H1 (cell line): ENCODE measurements at places on chromosomes 1 and 21. TPM values are rescaled to one million over a fixed set of nuclear protein-coding genes. Genes with fewer than 3 reads are reported as not detected.

DNA sequence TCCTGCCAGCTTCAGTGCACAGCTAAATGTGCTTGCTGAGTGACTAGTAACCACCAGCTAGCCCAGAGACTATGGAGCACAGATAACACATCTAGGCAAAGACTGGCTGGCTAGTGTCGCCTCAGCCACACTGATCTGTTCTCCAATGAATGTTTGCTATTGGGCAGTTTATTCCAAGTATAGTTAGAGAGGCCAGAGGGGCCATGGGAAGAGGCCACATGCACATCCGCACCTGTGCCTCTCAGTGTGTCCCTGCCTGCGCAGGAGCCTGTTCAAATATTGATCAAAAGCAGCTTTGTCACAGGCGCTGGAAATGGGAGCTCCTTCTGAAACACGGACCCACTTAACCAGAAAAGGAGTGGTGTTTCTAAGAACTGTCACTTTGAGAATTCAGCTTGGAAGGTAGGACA lies 51.3 kb upstream of the ATP1A1 start:
- no peaks in the 10 kb centered on the region for H3K36me3 ChIP-seq
- DNase-seq, result no peak
- H3K4me1 ChIP-seq, result no peaks in the 10 kb centered on the region
- no peak overlapping the region for H3K27ac ChIP-seq
- H3K27me3 ChIP-seq, result no peaks in the 10 kb centered on the region
- no peak overlapping the region for H3K4me3 ChIP-seq

- no peaks in the 10 kb centered on the region; the same call in 1 of the 2 replicates for H3K4me1 ChIP-seq
- H3K36me3 ChIP-seq, result no peaks in the 10 kb centered on the region
- H3K27ac ChIP-seq, result no peak overlapping the region
- H3K4me3 ChIP-seq, result no peak overlapping the region
- H3K27me3 ChIP-seq, result no peaks in the 10 kb centered on the region
Observed at GRCh38 chr1:28326515-28326914, 2.3 kb upstream of the MED18 start.

DNA sequence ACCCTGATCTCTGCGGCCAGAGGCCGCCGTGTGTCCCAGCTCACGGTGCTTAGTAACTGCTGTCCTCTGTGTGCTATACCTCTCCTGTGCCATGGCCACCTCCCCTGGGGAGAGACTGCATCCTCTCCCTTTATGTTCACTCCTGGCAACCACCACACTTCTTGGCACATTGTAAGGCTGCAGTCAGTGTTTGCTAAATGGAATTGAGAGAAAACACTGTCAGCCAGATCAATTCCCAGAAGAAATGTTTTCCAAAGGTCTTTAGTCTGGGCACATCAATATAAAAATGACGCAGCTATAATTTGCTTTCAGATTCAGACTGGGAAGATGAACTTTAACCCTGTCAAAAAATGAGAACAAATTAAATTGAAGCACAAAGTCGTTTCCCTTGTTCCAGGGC lies 96.8 kb downstream of the BEND5 start:
- H3K4me3 ChIP-seq, result no peak overlapping the region
- no peak for DNase-seq
- H3K36me3 ChIP-seq, result no peaks in the 10 kb centered on the region
- peaks cover 2% of the 10 kb centered on the region; the same call in 1 of the 2 replicates for H3K27me3 ChIP-seq
- no peaks in the 10 kb centered on the region for H3K4me1 ChIP-seq

GRCh38 chr1:218330043-218330623 lies 15.0 kb upstream of the TGFB2 start:
- H3K4me3 ChIP-seq, result no peak overlapping the region
- no peaks in the 10 kb centered on the region for H3K4me1 ChIP-seq
- H3K27me3 ChIP-seq, result no peaks in the 10 kb centered on the region

DNA sequence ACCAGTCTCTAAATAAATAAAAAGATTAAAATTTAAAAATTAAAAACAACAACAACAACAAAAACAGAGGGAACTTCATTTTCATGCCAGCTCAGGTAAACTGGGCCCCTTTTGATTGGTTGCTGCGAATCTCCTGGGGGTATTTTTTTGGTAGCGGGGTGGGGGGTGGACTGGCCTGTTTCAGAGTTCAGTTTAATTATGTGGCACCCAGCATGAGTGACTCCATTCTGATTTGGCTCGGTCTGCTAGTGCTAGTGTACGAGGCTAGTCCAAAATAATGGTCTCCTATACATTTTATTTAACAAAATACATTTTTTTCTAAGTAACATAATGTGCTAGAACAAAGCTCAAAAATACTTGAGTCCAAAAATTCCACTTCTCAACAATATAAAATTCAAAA lies 18.2 kb downstream of the PDIK1L start:
- H3K4me1 ChIP-seq, result no peaks in the 10 kb centered on the region
- H3K27ac ChIP-seq, result no peak overlapping the region
- H3K27me3 ChIP-seq, result no peaks in the 10 kb centered on the region
- H3K4me3 ChIP-seq, result no peak overlapping the region

GRCh38 chr1:103416681-103417286 lies 108.7 kb upstream of the RNPC3 start:
- no peak overlapping the region for H3K4me3 ChIP-seq
- H3K27ac ChIP-seq, result no peak overlapping the region
- no peak for DNase-seq

DNA sequence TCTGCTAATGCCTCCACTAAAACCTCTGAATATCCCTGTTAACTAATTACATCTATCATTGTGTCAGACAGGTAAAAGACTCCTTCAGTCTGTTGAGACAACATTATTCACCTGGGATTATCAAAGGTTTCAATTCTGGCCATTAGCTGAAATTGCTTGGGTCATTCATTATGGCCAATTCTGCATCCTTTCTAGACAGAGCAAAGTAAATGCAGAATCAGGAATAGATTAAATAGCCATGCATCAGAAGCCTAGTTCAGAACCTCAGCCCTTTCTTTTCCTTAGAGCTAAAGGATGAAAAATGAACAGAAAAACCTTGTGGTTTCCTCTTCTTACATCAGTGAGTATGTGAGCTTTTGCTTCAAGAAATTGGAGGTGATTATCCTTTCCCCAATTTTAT lies 665.4 kb upstream of the CAMK1G start:
- DNase-seq, result no peak
- no peaks in the 10 kb centered on the region for H3K4me1 ChIP-seq
- H3K4me3 ChIP-seq, result no peak overlapping the region
- no peaks in the 10 kb centered on the region for H3K27me3 ChIP-seq

GRCh38 chr1:236351875-236352573 lies 42.1 kb upstream of the EDARADD start:
- H3K27ac ChIP-seq, result no peak overlapping the region
- H3K36me3 ChIP-seq, result no peaks in the 10 kb centered on the region
- no peaks in the 10 kb centered on the region for H3K27me3 ChIP-seq
- H3K4me1 ChIP-seq, result no peaks in the 10 kb centered on the region

DNA sequence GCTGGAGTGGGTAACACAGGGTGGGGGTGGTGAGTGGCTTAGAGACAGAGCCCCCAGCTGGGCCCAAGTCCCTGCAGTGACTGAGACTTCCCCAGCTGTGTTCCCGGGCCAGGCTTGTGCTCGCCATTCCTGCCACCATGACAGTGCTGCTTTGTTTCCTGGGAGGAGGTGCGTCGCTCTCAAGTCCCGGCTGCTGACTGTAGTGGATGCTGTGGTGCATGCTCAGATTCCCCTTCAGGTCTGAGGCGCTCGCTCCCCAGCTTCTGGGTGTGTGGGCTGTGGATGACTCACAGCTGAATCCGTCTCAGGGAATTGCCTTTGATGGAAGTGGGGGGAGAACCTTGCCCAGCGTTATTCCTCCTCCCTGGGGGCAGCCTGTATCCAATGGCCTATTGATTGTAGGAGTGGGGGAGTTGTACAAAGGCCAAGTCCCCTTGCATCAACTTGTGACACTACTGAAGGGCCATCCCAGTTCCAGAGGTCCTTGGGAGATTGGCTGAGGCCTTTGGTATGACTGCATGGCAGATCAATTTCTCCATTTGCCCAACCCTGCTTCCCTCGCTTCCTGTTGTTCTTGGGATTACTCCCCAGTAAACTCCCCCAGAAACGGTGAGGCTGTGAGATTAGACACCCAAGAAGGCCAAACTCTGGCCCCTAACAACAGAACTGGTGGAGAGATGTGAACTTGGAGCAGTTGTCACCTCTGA lies 17.8 kb upstream of the POU3F1 start:
- no peak overlapping the region for H3K4me3 ChIP-seq
- no peaks in the 10 kb centered on the region for H3K36me3 ChIP-seq
- H3K27ac ChIP-seq, result no peak overlapping the region
- H3K27me3 ChIP-seq, result no peaks in the 10 kb centered on the region; the same call in none of the 2 replicates
- peaks cover 13% of the 10 kb centered on the region for H3K4me1 ChIP-seq
- no peak for DNase-seq

GRCh38 chr1:41842993-41843755 lies 75.5 kb downstream of the HIVEP3 start:
- no peaks in the 10 kb centered on the region for H3K36me3 ChIP-seq
- no peak overlapping the region for H3K4me3 ChIP-seq
- H3K4me1 ChIP-seq, result no peaks in the 10 kb centered on the region; the same call in 1 of the 2 replicates
- no peak overlapping the region for H3K27ac ChIP-seq

DNA sequence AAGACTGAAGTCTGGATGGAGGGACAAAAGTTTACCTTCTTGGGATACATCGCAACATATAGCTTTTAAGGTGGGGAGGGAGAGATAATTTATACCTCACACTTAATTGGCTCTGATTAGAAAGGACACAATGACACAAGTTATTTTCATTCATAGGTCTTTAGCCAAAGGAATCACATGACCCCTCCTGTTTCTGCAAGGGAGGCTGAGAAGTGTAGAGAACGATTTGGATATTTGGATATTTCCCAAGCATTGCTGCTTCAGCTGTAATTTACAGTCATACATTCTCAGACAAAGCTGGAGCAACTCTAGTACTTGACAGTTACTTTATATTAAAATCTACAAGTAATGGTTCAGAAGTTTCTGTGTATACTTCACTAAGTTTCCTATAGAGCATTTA lies 24.2 kb downstream of the DAP3 start:
- no peak for DNase-seq
- H3K27me3 ChIP-seq, result no peaks in the 10 kb centered on the region
- H3K4me3 ChIP-seq, result no peak overlapping the region
- H3K4me1 ChIP-seq, result no peaks in the 10 kb centered on the region

- H3K4me3 ChIP-seq, result no peak overlapping the region
- H3K36me3 ChIP-seq, result no peaks in the 10 kb centered on the region
- no peaks in the 10 kb centered on the region for H3K27me3 ChIP-seq
- DNase-seq, result no peak
Observed at GRCh38 chr1:39890880-39891279, 7.6 kb upstream of the TRIT1 start.

DNA sequence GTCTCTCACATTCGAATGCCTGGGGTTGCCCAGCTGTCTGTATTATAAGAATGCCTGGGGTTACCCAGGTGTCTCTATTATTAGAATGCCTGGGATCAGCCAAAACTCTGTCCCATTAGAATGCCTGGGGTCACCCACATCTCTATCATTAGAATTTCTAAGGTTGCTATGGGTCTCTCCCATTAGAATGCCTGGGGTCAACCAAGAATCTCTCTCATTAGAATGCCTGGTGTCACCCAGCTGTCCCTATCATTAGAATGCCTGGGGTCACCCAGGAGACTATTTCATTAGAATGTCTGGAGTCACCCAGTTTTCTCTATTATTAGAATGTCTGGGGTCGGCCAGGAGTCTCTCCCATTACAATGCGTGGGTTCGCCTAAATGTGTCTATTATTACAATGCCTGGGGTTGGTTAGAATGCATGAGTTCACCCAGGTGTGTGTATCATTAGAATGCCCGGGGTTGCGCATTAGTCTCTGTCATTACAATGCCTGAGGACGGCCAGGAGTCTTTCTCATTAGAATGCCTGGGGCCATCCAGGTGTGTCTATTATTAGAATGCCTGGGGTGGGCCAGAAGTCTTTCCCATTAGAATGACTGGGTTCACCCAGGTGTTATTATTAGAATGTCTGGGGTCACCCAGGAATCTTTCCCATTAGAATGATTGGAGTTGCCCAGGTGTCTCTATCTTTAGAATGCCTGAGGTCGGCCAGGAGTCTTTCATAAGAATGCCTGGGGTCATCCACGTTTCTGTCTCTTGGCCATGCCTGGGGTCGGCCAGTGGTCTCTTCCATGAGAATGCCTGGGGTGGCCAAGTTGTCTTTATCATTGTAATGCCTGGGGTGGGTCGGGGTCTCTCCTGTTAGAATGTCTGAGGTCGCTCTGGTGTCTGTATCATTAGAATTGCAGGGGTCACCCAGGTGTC lies 59.6 kb downstream of the RNF187 start:
- no peak overlapping the region for H3K4me3 ChIP-seq
- no peak for DNase-seq
- H3K27ac ChIP-seq, result no peak overlapping the region
- H3K36me3 ChIP-seq, result no peaks in the 10 kb centered on the region
- H3K27me3 ChIP-seq, result peaks cover 69% of the 10 kb centered on the region

GRCh38 chr1:228900886-228901392 lies 165.7 kb downstream of the RHOU start:
- peaks cover 7% of the 10 kb centered on the region for H3K4me1 ChIP-seq
- H3K27me3 ChIP-seq, result no peaks in the 10 kb centered on the region
- no peak overlapping the region for H3K27ac ChIP-seq
- H3K36me3 ChIP-seq, result no peaks in the 10 kb centered on the region
- no peak for DNase-seq

DNA sequence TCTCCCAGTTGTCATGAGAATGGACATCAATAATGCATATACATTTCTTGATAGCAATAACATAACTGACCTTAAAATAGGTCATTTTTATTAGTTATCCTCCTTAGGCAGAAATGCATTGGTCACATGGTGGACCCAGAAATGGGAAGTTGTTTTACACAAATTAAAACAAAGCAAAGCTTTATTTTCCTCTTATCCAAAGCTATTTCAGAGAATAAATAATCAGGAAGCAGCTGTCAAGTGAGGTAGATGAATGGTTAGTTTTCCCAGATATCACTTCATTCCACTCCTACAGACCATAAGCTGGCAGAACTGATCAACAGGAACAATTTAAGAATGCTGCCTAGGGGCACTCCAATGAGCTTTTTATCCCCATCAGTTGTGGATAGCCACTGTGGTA lies 16.0 kb upstream of the OLIG1 start:
- H3K4me1 ChIP-seq, result no peaks in the 10 kb centered on the region
- no peaks in the 10 kb centered on the region for H3K36me3 ChIP-seq
- DNase-seq, result no peak
- H3K27ac ChIP-seq, result no peak overlapping the region

GRCh38 chr1:232153652-232154051 lies 476.3 kb downstream of the SIPA1L2 start:
- no peak for DNase-seq
- H3K36me3 ChIP-seq, result peaks cover 3% of the 10 kb centered on the region; the same call in 1 of the 2 replicates
- no peak overlapping the region for H3K4me3 ChIP-seq

DNA sequence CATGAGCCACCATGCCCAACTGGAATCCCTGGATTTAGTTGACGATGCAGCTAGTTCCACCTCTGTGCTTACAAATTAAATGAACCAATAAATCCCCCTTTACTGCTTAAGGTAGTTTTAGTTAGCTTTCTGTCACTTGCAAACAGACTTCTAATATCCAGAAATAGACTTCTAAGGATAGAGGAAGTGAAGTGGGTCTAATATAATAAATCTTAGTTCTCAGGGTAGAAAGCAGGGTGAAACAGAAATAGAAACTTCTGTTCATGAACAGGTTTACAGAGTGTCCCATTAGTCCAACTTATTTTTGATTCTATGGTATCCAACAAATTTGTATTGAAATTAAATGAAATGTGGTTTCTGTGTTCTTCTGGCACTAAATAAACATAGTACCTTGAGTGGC lies 20.1 kb downstream of the BCAS2 start:
- no peaks in the 10 kb centered on the region for H3K4me1 ChIP-seq
- no peak for DNase-seq
- no peak overlapping the region for H3K27ac ChIP-seq
- H3K27me3 ChIP-seq, result no peaks in the 10 kb centered on the region
- peaks cover 11% of the 10 kb centered on the region for H3K36me3 ChIP-seq

Gene TCEA3
- 0.21 TPM in 1 of 2 replicates, not detected in the other for total RNA-seq

Gene GBP1
- not detected in 2 replicates for total RNA-seq

Gene S100A16
- total RNA-seq, result 14.7 and 14.9 TPM in 2 replicates

Gene PAQR6
- 7.1 and 7.2 TPM in 2 replicates for total RNA-seq

Gene CREB3L4
- total RNA-seq, result 34.4 and 37.2 TPM in 2 replicates

Gene SH2D2A
- total RNA-seq, result 3.3 and 4.5 TPM in 2 replicates

Gene RGS4
- 0.46 and 0.74 TPM in 2 replicates for total RNA-seq

Gene CADM3
- total RNA-seq, result 8.3 and 8.9 TPM in 2 replicates
